Activated CD4-positive, alpha-beta T cell treated with anti-CD3 and anti-CD28 coated beads, Interleukin-2, Interleukin-6, amounts not matched to agents 100 ng/mL and 50 ng/mL, durations not matched to agents 16 hours and 8 hours (primary cell): ENCODE measurements at places on chromosomes 5 and 9.

DNA sequence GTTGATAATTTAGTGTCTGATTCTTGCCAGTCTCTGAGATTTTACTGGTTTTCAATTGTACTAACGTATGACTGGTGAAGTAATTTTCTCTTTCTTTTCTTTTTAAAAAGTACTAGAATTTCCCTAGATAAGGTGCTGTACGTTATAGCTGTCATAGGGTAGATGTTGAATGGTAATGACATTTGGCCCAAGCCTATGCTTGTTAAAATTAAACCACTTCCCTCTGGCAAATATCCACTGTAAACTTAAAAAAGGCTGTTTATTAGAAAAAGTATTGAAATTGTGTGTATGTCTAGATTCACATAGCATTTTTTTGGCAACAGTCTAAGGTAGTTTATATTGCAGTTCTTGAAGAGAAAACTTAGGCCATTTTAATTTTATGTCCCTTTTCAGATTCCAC, 97.6 kb downstream of the NNT start:
- no peak for DNase-seq

GRCh38 chr5:126982926-126983873, 47.2 kb downstream of the MARCHF3 start:
- no peak for DNase-seq

DNA sequence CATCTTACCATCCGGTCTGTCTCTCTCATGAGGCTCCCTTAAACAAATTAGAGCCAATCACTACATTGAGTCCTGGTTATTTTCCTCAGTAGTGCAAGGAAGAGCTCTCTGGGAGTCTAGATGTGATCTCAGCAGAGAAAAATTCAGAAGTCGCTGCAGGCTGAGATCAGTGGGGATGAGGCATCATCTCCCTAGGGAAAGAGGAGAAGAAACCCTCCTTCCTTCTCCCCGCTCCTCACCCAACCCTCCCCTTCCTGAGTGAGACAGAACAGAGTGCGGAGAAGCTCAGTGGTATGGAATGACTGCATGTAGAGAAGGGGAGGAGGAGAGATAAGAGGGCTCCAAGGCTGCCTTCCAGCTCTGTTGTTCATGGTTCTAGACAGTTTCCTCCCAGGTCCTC, 80.5 kb downstream of the PAPPA start:
- DNase-seq = no peak

DNA sequence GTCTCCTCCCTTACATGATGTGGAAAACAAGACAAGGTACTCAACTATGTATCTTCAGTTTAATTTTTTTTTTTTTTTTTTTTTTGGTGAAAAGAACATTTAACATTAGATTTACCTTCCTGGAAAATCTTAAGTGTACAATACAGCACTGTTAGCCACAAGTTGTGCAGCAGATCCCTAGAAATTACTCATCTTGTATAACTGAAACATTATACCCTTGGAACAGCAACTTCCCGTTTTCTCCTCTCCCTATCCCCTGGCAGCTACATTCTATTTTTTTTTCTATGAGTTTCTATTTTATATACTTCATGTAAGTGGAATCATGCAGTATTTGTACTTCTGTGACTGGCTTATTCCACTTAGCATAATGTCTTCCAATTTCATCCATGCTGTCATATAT, 421.9 kb upstream of the FTMT start:
- no peak for DNase-seq

DNA sequence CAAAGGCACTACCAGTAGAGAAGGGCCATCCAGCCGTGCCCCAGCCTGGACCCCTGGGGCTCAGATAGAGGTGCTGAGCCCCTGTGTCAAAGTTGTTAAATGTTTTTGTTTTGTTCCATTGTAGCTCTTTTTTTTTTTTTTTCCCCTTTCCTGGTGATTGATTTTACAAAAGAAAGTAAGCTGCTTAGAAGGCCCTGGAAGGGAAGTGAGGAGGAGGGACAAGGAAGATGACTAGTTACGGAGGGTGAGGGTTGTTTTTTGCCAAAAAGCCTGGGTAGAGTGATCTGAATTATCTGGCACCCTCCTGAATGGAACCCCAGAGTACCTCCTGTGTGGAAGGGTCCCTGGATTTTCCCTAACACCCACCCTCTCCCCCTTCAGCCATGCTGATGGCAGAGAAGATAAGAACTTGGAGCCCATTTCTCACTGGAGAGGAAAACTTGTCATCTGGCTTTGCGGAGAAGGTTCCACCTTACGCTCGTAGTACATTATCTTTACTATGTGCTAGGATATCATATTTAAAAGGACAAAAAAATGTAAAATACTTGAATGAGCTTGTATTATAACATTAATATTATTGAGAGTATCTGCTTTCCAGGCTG, 33.4 kb downstream of the FAXDC2 start:
- DNase-seq = no peak

DNA sequence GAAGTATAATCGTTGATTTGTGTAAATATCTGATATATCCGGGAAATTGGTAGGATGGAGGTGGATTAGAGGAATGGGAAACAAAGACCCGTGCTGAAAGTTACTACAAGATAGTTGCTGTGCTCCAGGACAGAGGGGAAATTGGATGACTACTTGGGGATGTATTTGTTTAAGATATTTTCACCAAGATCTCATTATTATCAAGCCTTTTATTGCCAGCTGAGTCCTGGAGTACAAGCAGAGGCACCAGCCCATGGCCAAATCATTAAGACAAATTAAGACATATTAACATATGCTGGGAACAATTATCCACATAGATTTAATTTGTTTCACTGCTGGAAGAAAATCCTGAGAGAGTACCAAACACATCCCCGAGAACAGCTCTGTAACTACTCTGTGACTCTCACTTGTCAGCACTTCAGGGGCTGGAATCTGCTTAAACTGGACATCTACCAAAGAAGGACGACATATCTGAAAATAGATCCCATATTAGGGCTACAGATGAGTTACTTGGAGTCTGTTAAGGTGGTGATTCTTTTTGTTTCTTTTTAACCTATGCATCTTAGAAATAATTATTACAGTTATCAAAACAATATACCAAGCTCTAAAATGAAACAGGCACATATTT, 68.2 kb downstream of the SLC1A1 start:
- DNase-seq = no peak

- DNase-seq = no peak
Observed at GRCh38 chr5:133114933-133115310, 63.1 kb downstream of the HSPA4 start.

- DNase-seq = peak; percentile 44
Observed at GRCh38 chr9:132077881-132078698, 1.6 kb downstream of the MED27 start.

DNA sequence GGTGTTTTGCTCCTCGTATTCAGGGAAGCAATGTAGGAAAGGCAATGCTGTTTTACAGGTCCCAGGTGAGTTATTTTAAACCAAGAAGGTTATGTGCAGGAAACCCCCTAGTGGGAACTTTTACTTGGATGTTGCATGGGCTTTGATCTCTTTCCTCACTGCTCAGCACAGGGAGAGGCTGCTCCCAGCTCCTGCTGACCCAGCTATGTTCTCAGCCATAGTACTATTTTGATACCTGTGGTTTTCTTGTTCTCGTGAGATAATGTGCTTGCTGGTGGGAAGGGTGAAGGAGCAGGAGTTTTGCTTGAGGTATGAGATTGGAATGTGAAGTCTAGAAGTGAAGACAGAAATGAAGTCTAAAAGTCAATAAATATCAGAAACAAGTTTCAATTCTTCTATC, 265.6 kb upstream of the FBXL7 start:
- DNase-seq = no peak

DNA sequence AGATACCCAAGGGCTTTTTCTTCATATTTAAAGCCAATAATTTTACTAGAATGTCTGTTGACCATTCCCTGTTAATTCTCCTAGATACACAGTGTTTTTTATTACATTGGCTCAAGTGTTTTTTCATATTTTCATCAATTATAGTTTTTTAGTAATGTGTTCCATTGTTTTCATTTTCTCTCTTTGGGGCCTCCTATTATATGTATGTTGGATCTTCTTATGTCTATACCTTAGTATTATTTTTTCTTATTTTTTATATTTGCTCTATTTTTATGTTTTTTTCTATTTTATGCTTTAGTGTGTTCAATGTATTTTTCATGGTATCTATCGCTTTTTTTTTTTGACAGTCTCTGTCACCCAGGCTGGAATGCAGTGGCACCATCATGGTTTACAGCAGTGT, 7.5 kb downstream of the KIAA1958 start:
- no peak for DNase-seq
